ENCODE measurements at places on chromosomes 7 and 10. TPM values are rescaled to one million over a fixed set of nuclear protein-coding genes. Genes with fewer than 3 reads are reported as not detected.

Gene SFR1
- 23.2 TPM for total RNA-seq

Gene PTF1A
- total RNA-seq: not detected

Gene PNLIPRP3
- total RNA-seq: not detected

Gene AKR1C4
- not detected for total RNA-seq

Gene TAF3
- total RNA-seq: 3.0 TPM

Gene POLL
- 14.9 TPM for total RNA-seq

Gene SFMBT2
- total RNA-seq: 2.9 TPM

Gene RBP3
- not detected for total RNA-seq

Gene FRMPD2
- not detected for total RNA-seq

Gene TLX1
- not detected for total RNA-seq

Gene VTI1A
- 37.8 TPM for total RNA-seq

Gene IGF2BP3
- total RNA-seq: 0.26 TPM

Gene CRCP
- total RNA-seq: 23.8 TPM

Gene CALHM3
- total RNA-seq: not detected

Gene RET
- total RNA-seq: 0.32 TPM

Gene TACC2
- total RNA-seq: 14.1 TPM

Gene CRYGN
- 0.78 TPM for total RNA-seq

Gene PRTFDC1
- 17.8 TPM for total RNA-seq

Gene SRI
- 130 TPM for total RNA-seq

Gene SMC3
- total RNA-seq: 24.3 TPM

Gene NME8
- total RNA-seq: not detected

Gene LAMTOR4
- 64.1 TPM for total RNA-seq

Gene FAM241B
- total RNA-seq: 0.91 TPM

Gene GPR26
- not detected for total RNA-seq

Gene GOLGA7B
- 0.11 TPM for total RNA-seq
